K562 (cell line): ENCODE measurements at places on chromosomes 16 and 17. TPM values are rescaled to one million over a fixed set of nuclear protein-coding genes. Genes with fewer than 3 reads are reported as not detected.
A peak's percentile ranks its signal among the peaks of the same experiment; 100 is the strongest.

- DNase-seq: no peak
Observed at GRCh38 chr17:78129351-78130089, 965 bp upstream of the TMC6 start.

GRCh38 chr17:37610971-37611370 lies 1.8 kb upstream of the SYNRG start:
- DNase-seq: no peak

GRCh38 chr17:39197380-39198185 lies at the start of gene CACNB1:
CACNB1 (minus strand) TSS chr17:39197669; CDS start chr17:39197495, 174 bp downstream.
- peak; percentile 90 for DNase-seq

- no peak for DNase-seq
Observed at GRCh38 chr17:82315703-82316358, 1.6 kb downstream of the CD7 start.

DNA sequence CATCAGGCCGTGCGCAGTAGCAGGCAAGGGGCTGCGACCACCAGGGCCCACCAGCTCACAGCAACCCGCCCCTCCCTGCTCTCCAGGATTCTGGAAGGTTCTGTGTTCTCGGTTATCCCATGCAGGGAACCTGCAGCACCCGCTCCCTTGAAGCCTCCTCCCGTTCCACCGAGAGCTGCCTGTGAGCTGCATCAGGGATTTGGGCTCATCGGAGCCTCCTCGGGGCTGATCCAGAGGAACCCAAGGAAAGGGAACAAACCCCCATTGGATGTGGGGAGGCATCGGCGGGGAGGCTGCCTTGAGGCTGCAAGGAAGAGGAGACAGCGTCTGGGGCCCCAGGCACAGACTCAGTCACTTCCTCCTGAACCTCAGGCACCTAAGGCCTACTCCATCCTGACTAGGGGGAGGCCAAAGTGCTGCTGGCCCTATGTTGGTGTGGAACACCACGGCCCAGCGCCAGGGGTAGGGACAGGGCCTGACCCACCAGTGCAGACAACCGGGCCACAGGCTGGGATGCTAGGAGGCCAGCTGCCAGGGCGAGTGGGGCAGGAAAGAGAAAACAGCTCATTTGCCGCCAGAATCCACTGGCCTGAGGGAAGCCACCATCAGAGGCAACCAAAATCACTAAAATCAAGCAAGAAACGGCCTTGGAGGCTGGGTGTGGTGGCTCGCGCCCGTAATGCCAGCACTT lies 14.4 kb upstream of the LGALS3BP start:
- no peak for DNase-seq

DNA sequence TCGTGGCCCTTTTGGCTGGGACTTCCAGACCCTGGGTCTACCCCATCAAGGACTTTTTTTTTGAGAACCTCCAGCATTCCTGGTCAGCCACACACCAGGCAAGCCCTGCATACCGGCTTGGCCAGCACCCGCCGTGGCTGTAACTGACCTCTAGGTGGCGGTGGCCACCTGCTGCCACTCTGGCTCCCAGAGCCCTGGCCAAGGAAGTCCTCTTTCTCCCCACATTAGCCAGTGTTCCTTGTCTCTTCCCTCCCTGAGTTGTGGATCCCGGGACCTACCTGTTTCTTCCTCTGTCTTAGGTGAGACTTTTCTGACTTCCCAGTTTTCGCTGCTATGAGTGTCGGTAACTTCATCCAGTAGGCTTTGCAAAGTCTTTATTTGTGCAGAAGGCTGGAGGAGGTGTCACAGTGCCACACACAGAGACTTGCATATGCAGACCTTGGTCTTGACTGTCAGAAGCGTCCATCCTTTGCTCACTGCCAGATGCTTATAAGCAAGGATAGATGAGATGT lies 348.3 kb downstream of the CPPED1 start:
- DNase-seq: peak; percentile 59

DNA sequence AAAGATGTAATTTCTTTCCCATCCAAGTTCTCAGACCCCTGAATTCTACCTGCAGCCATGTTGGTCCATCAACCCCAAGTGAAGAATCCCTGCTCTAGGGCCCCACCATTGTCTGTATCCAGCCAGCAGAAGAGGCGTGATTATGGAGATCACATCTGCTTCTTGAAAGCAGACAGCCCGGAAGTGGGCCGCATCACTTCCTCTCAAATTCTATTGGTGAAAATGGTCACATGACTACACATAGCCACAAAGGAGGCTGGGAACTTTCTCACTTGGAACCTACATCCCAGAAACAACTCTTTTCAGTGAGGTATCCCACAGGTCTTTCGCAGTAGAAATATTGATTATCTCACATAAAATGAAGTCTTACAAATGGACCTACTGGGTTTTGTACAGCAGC lies 40.1 kb downstream of the IL4R start:
- peak; percentile 13 for DNase-seq

DNA sequence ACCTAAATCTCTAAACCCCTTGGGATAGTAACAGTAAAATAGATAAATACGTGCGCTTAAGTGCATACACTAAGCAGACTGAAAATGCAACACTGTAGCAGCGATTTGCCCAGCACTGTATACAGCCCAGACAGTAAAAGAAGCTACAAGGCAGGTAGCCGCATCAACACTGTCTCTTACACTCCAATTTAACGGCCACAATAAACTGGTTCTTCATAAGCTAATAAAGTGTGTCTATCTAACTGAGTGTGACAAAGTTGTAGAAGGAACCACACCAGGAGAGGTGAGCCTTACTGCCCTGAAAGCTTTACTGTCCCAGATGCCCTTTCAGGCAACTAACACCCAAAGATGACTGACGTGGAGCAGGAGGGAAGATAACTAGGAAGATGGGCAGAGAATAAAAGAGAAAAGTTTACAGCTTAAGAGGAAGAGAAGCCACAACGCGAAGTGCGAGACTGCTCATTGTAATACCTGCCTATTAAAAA lies 847 bp downstream of the ZDHHC7 start:
- DNase-seq: peak; percentile 31

DNA sequence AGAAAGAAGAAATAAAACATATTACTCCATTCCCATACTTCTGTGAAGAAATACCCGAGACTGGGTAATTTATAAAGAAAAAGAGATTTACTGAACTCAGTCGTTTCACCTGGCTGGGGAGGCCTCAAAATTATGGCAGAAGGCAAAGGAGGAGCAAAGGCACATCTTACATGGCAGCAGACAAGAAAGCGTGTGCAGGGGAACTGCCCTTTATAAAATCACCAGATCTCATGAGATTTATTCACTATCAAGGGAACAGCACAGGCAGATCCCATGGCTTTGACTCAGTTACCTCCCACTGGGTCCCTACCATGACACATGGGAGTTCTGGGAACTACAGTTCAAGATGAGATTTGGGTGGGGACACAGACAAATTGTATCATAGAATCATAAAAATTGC lies 365.4 kb downstream of the WWOX start:
- no peak for DNase-seq

DNA sequence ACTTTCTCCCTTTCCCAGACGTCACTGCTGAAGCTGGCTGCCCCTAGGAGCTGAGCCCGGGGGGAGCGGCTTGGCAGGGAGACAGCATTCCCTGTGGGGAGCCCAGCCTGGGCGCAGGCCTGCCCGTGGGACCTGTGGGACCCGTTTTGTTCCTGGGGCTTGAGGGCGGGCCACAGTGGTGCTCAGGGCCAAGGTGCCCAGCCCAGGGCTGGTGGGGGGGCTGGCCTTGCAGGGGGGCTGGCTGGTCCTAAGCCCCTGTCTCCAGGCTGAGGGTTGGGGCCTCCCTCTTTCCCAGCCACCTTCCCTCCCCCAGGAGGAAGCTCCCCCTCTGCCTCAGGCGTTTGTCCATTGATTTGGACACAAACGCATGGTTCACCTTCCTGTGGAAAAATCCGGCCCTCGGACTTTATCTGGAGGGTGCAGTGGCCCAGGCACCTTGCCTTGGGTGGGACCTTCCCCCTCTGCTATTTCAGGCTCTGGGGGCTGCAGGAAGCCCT lies 4.4 kb downstream of the NHERF2 start:
- DNase-seq: no peak

GRCh38 chr17:8477715-8478441 lies 42.2 kb downstream of the NDEL1 start:
- DNase-seq: no peak

GRCh38 chr16:78889346-78889745 lies 711.2 kb downstream of the MAF start:
- no peak for DNase-seq

DNA sequence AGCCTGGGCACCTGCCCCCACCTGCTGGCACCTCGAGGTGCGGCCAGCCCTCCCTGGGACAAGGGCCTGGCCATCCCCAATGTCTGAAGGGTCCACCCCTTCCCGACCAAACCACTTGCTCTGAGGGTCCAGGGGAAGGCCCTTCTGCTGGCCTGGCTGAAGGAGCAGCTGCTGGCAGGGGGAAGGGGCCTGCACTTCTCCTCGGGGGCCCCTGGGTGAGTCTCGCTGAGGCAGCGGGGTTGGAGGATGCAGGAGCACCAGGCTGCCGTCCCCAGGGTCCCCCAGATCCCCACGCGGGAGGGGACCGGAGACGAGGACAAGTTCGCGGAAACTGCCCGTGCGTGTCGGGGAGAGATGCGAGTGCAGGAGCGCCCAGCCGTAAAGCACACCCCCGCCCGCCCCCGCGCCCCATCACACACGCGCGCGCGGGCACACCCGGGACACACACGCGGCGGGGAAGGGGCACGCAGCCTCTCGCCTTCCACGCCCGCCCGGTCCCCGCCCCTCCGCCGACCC lies 725 bp upstream of the CACNA1H start:
- no peak for DNase-seq

- no peak for DNase-seq
Observed at GRCh38 chr17:7114241-7114874, at the start of gene ASGR2. ASGR2 (minus strand) TSS chr17:7114822; CDS start chr17:7114240, 582 bp downstream.

DNA sequence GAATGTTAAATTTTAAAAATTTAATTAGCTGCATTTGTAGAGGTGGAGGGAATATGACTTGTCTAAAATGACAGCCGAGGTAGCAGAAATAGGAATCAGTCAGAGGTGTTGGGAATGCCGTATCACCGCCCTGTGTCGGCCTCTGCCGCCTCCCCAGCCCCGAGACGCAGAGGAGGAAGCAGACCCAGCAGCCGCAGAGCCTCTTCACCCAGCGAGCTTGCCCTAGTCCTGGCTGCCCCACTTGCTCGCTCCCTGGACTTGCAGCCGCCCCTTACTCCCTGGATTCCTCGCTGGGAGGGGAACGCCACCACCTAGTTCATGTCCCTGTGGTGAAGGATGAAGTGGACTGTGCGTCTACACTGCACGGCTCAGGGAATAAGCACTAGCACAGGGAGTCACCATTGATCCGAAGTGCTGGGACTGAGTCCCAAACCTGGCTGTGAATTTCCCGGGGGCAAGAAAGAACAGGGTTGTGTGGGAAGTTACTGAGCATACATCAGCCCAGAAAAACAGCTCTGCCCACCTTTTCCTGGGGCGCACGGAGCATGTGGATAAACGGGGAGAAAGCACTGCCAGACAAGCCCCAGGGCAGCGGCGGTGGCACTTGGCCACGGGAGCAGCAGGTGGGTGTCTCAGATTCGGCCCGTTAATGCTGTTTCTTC lies 76.8 kb downstream of the RPTOR start:
- no peak for DNase-seq

- DNase-seq: no peak
Observed at GRCh38 chr17:77616254-77616731, 342.2 kb upstream of the TNRC6C start.

GRCh38 chr16:27098366-27099049 lies 31.8 kb downstream of the C16orf82 start:
- no peak for DNase-seq

GRCh38 chr16:79653373-79653891 lies 52.9 kb upstream of the MAF start:
- no peak for DNase-seq

DNA sequence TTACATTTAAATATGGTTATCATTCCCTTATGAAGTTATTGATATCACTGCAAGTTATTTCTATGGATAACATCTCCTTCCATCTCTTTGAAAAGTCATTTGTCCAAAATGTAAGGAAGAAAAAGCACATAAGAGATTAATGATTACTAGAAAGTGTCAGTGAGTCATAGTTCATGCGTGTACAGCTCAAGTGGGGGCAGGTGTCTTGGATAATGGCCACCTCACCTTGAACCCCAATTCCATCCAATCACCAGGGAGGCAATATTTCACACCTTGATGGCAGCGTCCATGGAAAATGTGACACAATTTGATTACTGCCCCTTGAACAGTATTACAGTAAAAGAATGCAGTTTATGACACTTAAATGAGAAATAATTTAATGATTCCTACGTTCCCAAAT lies 358.3 kb upstream of the SOX9 start:
- no peak for DNase-seq

DNA sequence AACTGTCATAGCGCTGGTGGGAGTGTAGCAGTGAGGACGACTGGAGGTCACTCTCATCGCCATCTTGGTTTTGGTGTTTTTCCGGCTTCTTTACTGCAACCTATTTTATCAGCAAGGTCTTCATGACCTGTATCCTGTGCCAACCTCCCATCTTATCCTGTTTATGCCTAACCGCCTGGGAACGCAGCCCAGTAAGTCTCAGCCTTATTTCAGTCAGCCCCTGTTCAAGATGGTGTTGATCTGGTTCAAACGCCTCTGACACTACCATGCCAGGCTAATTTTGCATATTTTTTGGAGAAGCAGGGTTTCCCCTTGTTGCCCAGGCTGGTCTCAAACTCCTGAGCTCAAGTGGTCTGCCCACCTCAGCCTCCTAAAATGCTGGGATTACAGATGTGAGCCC lies 179.8 kb upstream of the HSBP1 start:
- DNase-seq: no peak

GRCh38 chr17:36869856-36870719 lies 67.2 kb upstream of the LHX1 start:
- peak; percentile 54 for DNase-seq

DNA sequence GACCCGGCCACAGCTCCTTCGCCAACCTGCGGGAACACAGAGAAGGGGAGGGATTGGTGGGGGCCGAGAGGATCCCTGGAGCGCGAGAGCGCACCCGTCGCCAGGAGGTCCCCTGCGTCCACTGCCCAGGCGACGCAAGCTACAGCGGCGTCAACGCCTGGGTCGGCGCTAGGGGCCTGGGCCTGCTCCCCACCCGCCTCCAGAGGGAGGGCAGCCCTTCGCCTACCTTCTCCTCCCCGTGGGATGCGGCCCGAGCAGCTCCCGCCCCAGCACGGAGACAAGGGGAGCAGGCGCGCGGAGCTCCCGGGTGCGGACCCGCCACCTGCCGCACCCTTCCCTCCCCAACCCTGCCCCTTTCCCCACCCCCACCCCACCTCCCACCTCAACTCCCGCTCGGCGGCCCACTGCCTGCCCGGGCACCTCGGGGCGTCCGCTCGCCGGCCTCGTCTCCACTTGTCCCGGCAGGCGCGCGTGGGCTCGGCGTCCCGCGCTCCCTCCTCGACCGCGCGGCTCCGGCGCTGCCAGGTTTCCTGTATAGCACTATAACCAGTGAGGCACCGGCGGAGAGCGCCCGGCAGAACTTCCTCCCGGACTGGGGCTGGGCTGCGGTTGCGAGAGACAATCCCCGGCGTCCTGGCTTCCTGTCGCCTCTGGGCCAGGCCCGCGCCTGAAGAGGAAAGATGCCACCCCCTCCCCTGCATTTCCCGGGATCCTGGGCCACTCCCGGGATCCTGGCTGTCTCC lies 119.1 kb upstream of the SMURF2 start:
- DNase-seq: no peak

Gene CHRNE
- 0.25 TPM in 1 of 2 replicates, not detected in the other for total RNA-seq

Gene ACSM2B
- total RNA-seq: 0.40 and 0.89 TPM in 2 replicates

Gene USP22
- 105 and 113 TPM in 2 replicates for total RNA-seq

Gene TERB1
- total RNA-seq: not detected in 2 replicates

Gene CRYBA1
- not detected in 2 replicates for total RNA-seq

Gene AURKB
- total RNA-seq: 99.8 and 104 TPM in 2 replicates

Gene CYB561
- total RNA-seq: 26.3 and 30.8 TPM in 2 replicates

Gene CA5A
- total RNA-seq: not detected in 2 replicates

Gene ITGA2B
- 25.1 and 26.4 TPM in 2 replicates for total RNA-seq

Gene TRIM72
- total RNA-seq: not detected in 2 replicates

Gene PRSS8
- total RNA-seq: 3.0 and 3.9 TPM in 2 replicates

Gene MEOX1
- not detected in 2 replicates for total RNA-seq

Gene CCL13
- total RNA-seq: not detected in 2 replicates

Gene KRT14
- total RNA-seq: not detected in 2 replicates

Gene HSD11B2
- 1.9 and 2.0 TPM in 2 replicates for total RNA-seq
